ENCODE measurements at places on chromosomes 1 and 21. TPM values are rescaled to one million over a fixed set of nuclear protein-coding genes. Genes with fewer than 3 reads are reported as not detected.

Gene ZNF648
- 0.07 TPM for polyA plus RNA-seq

Gene CTXND2
- not detected for polyA plus RNA-seq

Gene SYT2
- polyA plus RNA-seq = 0.55 TPM

Gene SPATC1L
- 14.9 TPM for polyA plus RNA-seq

Gene FAM3B
- 0.42 TPM for polyA plus RNA-seq

Gene ATP1A4
- polyA plus RNA-seq = 4.2 TPM

Gene PFDN2
- 80.6 TPM for polyA plus RNA-seq

Gene SPRR3
- 0.27 TPM for polyA plus RNA-seq

Gene UQCRHL
- polyA plus RNA-seq = 0.67 TPM

Gene HOOK1
- polyA plus RNA-seq = 4.5 TPM

Gene VWA5B1
- polyA plus RNA-seq = 0.07 TPM

DNA sequence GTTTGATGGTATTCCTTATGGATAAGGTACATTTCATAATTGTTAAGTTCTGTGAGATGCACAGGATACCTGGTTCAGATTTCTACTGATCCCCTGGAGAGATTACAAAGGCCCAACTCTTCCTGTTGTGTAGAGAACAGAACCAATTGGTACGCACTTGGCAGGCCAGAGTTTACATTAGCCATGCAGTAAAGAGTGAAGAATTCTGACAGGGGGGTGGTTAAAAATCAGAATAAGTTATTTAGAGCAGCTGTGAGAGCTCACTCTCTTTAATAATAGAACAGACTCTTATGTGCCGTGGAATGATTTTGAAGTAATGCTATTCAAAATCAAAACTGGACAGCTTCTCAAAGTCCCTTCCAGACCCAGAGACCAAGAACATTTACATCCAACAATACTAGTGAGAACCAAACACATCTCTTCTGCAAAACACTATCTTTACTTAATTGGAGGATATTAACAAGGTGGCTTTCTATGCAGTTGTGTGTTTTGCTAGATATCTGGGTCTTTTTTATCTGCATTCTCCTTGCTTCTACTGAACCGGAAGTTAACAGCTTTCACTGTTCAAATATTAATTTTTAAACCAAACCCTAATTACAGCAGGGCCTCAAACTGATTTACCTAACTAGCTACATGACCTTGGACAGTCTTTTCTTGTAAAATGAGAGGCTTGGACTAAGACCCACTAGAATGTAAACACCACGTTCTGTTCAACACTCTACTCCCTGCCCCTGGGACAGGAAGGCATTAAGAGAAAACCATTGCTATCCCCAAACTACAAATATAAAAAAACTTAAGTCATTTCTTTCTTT lies 4.0 kb downstream of the USP24 start:
- DNase-seq = no peak

GRCh38 chr1:31650161-31651088 lies 5.7 kb upstream of the PEF1 start:
- no peak for DNase-seq

DNA sequence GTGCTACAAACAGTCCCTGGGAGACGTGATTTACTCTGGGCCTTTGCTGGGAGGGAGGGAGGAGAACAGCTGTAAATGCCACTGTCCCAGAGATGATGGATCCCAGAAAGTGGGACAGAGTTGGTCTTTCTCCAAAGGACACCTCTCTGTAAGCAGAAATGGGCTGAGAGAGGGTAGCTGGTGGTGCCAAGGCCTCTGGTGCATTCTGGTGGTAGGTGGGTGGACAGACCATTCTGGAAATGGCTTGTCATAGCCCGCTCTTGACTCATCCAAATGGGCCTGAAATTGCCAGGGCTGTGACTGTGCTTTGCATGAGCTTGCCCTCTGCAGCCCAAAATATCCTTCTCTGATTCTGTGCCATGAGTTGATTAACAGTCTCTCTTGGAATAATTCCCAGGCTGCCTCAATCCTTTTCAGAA lies 36.1 kb downstream of the CCDC185 start:
- DNase-seq = no peak

GRCh38 chr1:61079898-61080336 lies 2.4 kb upstream of the NFIA start:
- peak; percentile 98 for DNase-seq

GRCh38 chr1:184567009-184567408 lies 180.2 kb downstream of the C1orf21 start:
- no peak for DNase-seq

- DNase-seq = no peak
Observed at GRCh38 chr1:118984086-118984721, 3.9 kb downstream of the TBX15 start.

DNA sequence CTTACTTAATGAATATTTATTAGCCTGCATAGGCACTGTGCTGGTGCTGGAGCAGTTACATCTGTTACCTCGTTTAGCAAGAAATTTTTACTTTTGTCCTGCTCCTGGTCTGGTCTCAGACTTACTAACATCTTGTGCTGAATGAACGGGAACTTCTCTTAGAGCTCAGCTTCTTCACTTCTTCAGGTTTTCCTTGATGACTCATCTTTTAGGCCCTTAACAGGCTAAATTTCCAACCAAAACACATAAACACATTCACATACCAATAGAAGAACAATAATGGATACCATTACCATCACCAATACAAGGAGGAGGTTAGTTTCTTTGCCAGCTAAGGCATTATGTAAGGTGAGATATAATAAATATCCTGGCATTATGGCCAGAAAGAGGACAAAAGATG lies 68.9 kb downstream of the IFI44 start:
- no peak for DNase-seq

- no peak for DNase-seq
Observed at GRCh38 chr1:87421809-87422208, 93.1 kb downstream of the LMO4 start.

DNA sequence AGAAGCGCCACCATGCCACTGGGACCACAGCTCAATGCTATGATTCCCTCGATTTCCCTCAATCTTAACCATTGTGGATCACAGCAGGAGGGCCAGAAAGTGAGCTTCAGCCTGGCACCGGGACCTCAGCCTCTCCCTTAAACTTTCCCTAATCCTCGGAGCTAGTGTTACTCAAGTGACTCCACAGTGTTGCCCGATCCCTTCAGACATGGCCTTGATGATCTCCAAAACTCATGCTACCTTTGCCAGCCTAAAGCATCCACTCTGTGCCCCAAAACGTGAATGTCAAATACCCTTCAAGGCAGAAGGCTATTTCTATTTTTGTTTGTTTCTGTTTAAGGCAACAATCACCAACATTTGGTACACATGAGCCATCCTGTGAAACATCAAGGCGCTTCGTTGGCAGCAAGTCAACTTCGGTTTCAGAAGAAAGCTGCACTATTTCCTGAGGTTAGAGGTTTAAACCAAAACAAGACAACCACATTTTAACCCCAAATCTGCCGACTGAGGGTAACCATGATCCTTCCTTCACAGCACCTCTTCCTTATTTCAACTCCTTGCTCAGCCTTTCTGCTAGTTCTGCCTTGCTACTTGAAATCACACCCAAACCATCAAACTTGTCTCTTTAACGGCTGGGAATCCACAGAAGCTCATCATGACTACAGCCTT lies 94.4 kb upstream of the KRTAP19-8 start:
- no peak for DNase-seq

DNA sequence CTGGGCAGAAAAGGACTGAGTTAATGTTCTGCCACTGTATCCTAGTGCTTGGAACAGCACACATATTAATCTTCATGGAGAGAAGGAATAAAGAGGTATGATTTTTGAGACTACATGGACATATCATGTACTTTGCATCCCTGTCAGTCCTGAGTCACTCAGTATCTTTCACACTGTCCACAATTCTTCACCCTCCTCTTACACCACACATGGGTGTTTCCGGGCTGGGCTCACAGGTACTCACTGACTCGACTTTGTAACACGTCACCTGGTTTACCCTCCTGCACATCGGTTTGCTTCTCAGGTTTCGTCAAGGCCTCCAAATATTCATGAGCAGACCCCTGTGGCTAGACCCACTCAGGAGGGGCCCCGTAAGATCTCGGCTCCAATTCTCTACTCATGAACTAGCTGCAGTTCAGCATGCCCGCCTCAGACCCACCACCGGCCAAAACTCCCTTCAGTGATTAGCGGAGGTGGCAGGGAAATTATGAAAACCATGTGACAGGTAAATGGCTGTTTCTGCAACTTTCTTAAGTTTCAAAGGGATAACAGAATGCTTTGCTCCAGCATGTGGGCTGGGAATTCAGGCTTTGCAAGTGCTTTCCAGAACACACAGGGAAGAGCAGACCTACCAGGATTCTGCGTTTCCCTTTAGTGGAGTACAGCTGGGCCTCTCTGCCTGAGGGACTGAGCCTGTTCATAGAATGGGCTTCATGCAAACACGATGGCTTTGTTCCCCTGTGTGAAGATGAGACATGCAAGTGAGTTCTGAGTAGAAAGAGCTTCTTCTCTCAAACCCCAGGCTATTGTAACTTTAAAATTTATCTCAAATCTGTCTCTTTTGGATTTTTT lies 31.3 kb upstream of the TRABD2B start:
- no peak for DNase-seq

GRCh38 chr1:197356723-197357533 lies 88.9 kb downstream of the CRB1 start:
- DNase-seq = peak; percentile 42

GRCh38 chr1:217089361-217090014 lies 366.3 kb upstream of the ESRRG start:
- peak; percentile 65 for DNase-seq

DNA sequence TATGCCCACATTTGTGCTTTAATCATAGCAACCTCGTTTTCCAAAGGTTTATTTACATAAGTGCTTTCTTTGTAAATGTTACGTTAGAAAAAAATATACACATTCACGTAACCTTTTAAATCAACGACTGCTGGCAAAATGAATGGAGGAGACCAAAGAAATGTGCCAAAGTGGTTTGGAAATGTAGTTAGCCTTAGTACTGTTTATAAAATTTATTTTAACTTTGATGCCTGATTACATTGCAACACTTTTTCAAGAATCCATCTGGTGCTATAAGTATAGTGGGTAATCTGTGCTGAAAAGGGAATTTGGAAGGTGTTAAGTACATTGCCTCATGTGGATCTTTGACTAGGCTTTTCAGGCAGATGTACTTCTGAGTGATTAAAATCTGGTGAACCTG lies 108.9 kb downstream of the IFI44 start:
- DNase-seq = no peak

GRCh38 chr1:236689713-236690569 lies 3.6 kb downstream of the ACTN2 start:
- no peak for DNase-seq

- no peak for DNase-seq
Observed at GRCh38 chr21:42465803-42466127, 30.3 kb downstream of the RSPH1 start.

DNA sequence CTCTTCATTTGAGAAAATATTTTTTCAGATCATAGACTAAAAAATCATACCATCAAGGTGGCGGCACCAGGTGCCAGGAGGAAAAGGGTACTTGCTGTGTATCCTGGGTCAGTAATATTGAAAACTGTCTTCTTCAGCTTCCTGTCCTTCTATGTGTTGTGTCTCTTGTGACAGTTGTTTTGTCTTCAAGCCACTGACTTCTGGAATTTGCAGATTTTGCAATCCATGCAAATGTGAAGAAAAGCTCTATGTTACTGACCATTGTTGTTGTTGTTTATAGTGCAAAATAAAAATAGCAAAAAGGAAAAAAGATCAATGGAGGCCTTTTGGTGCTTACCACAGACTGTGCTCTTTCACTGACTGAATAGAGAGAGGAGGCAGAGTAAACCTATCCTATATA lies 83.2 kb upstream of the RHOU start:
- no peak for DNase-seq

DNA sequence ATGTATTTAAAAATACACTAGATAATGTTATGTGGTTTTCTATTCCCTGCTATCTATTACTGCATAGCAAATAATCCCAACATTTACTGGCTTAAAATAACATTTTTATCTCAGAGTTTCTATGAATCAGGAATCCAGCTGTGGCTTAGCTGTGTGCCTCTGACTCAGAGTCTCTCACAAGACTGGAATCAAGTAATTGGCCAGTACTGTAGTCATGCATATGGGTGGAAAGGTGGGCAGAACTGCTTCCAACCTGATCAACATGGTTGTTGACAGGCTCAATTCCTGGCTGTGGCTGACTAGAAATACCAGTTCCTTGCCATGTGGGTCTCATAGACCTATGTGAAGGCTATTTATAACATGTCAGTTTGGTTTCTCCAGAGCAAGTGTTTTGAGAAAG lies 131.8 kb downstream of the PDE4B start:
- no peak for DNase-seq

GRCh38 chr21:37557261-37557950 lies 190.8 kb downstream of the DYRK1A start:
- DNase-seq = no peak

GRCh38 chr1:59110271-59110670 lies 186.6 kb upstream of the FGGY start:
- no peak for DNase-seq

- peak; percentile 43 for DNase-seq
Observed at GRCh38 chr1:41696381-41696780, 211.9 kb upstream of the EDN2 start.

- peak; percentile 62 for DNase-seq
Observed at GRCh38 chr1:33306653-33307493, 14.0 kb downstream of the A3GALT2 start.

GRCh38 chr1:204970937-204971336 lies 72.1 kb upstream of the CNTN2 start:
- no peak for DNase-seq

- DNase-seq = no peak
Observed at GRCh38 chr1:90922996-90923395, 98.8 kb downstream of the ZNF644 start.

DNA sequence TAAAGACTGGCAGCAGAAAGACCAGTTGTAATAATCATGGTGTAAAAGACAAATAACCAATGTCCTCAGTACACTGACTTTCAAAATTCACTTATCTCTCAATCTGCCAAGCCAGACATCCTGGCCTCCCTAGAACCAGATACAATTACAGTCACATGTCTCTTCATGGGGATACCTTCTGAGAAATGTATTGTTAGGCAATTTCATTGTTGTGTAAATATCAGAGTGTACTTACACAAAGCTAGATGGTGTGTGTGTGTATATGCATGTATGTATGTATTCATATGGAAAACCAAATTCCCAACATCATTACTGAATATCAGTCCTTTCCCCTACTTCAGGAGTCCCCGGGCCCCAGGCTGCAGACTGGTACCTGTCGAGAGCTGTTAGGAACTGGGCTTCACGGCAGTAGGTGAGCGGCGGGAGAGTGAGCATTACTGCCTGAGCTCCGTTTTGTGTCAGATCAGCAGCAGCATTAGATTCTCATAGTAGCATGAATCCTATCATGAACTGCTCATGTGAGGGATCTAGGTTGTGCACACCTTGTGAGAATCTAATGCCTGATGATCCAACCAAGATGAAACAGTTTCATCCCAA lies 65.3 kb upstream of the ZNF326 start:
- DNase-seq = no peak

GRCh38 chr1:36257375-36257767 lies 33.1 kb downstream of the THRAP3 start:
- no peak for DNase-seq
